ENCODE measurements at places on chromosomes 1 and 21.

- DNase-seq: no peak
These were observed 11.5 kb downstream of the THAP3 start for GRCh38 chr1:6635910-6636760.

DNA sequence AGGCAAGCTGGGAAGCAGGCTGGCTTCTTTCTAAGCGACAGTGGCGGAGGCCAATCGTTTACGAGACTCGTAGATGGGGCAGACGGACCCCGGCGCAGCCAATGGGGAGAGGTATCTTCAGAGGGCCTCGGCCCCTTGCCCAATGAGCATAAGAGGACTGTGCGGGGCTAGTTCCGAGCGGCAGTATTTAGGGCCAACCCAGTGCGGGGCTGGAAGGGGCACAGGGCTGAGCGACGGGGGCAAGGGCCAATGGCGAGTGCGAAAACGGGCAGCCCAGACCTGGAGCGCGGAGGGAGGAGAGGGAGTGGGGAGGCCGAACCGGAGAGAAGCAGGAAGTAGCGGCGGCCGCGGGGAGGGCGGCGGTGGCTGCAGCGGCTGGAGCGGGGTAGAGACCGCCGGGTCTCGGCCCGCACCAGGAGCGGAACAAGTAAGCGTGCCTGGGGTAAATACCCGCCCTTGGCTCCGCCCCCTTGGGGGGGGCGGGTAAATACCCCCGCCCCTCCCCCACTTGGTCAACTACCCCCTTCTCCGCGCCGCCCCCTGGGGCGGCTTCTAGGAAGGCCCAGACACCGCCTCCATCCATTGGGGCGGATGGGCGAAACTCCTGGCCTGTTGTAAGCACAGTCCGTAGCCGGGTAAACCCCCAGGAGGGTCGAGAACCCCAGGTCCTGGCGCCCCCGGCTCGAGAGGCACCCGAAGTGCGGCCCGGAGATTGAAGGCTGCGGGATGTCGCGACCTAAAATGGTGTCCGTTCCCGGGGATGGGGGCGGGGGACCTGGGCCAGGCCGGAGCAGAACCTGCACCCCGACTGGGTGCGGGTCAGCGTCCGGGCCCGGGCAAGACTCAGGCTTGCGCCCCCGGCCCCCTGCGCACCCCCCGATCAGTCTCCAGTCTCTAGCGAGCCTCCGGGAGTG is at the start of gene ZNF687:
Gene ZNF687, plus strand, starts transcription at position 331 of the 914 bp plus-strand sequence. CDS start 3,993 bp downstream, outside the sequence.
- DNase-seq: peak; percentile 100

GRCh38 chr1:115426231-115426771 is 88.3 kb upstream of the NGF start:
- DNase-seq: peak; percentile 35

DNA sequence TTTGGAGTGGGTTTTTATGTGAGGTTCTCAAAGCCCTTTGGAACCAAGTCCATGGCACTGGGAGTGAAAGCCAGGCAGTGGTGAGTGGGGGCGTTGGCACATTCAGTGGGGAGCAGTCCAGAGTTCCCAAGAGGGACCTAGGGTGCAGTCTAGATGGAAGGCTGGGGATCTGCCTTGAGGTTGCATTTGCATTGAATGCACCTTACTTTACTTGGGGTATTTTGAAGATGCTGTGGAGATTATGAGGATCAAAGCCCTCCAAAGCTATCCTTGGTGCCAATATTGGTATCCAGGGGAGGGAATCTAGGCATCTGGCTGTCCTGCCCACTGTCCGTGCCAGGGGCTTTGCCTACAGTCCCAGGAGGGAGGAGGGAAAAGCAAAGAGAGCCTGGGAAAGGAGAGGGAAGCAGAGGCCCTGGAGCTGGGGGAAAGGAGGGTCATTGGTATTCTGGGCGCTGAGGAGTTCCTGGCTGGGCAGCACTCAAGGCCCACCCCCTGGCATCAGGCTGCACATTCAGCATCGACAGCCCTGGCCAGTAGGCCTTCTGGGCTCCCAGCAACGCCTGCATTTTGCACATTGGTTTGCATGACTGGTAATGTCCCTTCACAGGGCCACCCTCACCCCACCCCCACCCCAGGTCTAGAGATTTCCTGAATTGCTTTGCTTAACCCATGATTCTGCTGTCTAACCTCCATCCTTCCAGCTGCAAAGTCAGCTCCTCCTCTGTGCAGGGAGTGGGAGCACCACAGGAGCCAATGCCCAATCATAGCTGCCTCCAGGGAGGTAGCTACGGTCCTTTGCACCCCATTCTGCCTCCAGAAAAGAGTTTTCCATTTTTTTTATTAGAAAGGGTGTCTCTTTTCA is 843 bp upstream of the BCAN start:
- DNase-seq: no peak

DNA sequence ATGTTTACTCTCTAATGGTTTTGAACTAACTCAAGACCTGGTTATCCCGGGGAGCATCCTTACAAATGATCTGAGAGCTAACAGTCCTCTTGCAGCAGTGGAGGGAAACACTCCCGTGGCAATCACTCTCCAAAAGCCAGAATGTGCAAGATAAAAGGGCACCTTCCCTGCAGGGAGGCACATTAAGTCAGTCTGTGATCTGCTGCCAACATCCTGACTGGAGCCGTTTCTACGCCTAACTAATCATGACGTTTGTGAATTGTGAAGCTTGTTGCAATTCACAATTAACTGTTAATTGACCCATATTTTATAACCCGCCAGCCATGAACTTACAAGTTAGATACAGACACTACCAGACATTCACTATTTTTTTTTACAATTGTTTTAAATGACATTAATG is 52.1 kb upstream of the LGALS8 start:
- DNase-seq: no peak
